ENCODE measurements at places on chromosomes 4 and X.

DNA sequence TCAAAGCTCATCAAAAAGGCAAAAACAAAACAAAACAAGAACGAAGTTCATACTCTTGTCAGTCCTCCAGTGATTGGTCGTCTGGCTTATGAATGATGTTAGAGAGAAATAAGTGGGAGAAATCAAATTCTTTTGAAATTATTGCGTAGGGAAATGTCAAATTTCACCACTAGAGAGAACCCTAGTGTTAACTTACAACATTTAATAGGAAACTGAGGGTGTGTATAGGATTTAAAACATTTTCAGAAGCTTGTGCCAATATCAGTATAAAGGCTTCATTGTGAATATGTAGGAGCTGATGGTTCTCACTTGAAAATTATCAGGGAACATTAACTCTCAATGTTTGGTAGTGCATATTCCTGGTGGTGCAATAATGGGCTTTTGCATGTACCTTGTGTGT is 17.4 kb downstream of the ADH6 start:
- DNase-seq = no peak

DNA sequence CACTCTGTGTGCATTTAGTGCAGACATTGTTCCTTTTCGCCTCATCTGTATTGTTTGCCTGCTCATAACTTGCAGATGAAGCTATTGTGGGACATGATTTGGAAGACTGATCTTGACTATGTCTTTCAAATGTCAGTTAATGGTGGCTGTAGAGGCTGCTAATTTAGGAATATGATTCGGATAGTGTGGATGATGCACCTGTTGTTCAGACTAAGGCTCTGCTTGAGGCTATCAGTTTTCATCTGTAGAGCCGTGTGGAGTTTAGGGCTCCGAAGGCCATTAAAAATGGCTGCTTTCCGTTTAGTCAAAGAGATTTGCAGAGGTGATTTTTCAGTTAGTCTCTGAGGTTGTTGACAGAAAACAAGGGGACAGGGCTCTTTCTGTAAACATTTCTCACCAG is 102.0 kb downstream of the GBA3 start:
- DNase-seq = no peak

GRCh38 chr4:66273110-66273509 is 602.8 kb upstream of the EPHA5 start:
- peak; percentile 74 for DNase-seq

- no peak for DNase-seq
These were observed 27.6 kb upstream of the C1QTNF7 start for GRCh38 chr4:15400226-15400625.

GRCh38 chr4:150229520-150229919 is 151.3 kb downstream of the DCLK2 start:
- no peak for DNase-seq

DNA sequence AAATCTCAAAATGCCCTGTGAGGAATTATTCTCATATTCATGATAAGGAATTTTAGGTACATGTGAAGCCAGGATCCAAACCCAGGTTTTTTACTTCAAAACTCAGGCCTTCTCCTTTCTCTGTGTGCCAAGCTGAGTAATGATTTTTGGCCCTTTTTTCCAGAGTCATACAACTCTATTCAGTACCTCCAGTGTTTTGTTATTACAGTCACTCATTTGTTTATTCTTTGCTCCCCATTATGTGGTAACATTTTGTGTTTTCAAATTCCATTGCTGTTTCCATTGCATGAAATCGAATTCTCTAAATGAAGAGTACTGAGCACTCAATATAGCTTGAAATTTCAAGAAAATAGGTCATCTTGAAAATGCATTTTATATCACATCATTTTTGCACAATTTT is 315.4 kb downstream of the NR3C2 start:
- no peak for DNase-seq

DNA sequence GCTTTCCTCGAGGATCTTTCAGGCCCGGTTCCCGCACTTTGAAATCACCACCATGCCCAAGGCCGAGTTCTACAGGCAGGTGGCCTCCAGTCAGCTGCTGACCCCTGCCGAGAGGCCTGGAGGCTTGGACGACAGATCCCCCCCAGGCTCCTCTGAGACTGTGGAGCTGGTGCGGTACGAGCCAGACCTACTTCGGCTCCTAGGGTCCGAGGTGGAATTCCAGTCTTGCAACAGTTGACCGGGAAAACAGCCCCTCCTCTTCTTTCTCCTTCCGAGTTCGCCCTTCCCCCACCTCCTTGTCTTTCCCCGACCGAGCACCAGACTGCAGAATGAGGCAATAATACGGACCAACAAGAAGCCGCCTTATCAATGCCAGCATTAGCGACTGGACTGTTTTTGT is 54.4 kb downstream of the ELF4 start:
- DNase-seq = no peak

- no peak for DNase-seq
These were observed 504 bp downstream of the PRRG3 start for GRCh38 chrX:151695583-151696340.

DNA sequence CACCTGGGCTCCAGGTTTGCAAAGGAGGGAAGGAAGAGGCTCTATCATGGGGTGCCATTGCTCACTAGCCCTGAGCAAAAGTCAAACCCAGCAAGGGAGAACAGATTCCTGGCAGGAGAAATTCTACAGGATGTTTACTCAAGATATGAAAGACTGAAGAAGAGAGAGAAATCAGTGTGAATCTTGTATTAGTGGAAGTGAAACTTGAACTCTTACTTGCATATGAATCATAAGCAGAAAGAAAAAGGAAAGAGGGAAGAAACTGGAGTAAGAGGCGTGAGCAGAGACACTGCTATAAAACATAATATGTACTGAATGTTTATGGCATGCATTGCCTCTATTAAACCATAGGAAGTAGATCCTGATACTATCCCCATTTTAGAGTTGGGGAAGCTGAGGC is 60.9 kb downstream of the C4orf46 start:
- DNase-seq = no peak

DNA sequence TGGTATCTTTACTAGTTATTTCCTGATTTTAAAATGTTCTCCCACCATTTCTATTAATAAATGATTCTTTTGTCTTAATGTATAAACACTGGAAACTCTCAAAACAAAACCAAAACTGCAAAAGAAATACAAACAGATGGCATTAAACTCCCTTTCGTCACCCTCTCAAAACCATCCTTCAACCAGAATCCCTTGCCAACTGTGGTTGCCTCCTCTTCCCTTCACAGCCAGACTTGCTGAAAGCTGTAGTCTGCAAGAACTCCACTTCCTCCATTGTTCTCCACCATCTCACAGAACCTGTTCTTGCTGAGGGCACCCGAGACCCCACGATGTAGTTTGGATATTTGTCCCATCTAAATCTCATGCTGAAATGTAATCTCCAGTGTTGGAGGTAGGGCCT is 96.5 kb downstream of the WWC2 start:
- DNase-seq = no peak

GRCh38 chr4:72076562-72076961 is 44.8 kb downstream of the NPFFR2 start:
- DNase-seq = no peak

DNA sequence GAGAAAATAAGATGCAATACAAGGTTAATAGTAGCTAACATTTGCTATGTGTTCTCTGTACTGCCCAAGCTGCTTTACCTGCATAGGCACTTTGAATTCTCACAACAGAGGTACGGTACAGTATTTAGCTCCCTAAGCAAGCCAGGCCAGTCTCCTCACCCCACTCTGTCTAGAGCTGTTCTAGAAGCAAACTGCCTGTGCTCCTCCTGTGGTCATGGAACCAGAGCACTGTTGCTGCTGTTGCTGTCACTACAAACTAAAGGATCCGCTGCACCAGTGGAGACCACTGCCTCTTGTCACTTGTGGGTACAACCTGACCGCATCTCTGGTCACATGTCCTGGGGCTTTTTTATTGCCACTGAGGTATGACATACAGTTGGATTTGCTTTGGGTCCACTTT is 19.6 kb downstream of the ZNF330 start:
- no peak for DNase-seq

GRCh38 chr4:41870035-41870434 is 65.2 kb upstream of the TMEM33 start:
- no peak for DNase-seq

DNA sequence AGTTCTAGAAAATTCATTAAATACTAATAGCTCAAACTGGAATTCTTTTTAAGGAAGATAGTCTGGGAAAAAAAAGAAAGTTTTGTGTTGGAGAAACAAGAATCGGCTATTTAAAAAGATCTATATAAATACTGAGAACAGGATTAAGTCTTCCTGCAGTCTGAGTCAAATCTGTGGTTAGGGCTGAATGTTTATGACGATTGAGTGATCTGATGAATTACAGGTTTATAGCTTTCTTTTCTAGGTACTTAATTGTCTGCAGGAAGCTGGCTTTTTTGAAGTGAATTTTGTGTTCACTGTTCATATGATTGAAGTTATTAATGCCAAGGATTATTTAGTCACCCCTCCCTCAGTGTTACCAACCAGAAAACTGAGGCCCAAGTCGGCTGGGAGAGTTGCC is 42.2 kb downstream of the TLL1 start:
- DNase-seq = no peak

GRCh38 chr4:143183513-143184216 is 1.1 kb upstream of the USP38 start:
- no peak for DNase-seq

DNA sequence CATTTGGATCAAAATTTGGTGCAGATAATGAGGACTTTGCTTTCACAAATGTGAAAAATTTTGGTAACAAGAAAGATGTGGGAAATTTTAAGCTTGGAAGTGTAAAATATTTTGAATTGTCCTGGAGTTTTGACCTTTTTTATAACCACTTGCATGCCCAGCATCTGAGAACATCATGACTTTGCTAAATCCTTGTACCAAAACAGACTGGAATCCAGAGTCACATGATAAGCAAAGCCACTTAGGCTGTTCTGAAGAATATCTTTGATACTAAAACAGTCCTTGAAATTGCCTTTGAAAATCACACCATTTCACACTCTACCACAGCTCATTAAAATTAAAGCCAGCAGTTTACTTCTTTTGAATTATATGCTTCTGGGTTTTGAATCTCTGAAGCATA is 2.5 kb upstream of the PPM1K start:
- no peak for DNase-seq

DNA sequence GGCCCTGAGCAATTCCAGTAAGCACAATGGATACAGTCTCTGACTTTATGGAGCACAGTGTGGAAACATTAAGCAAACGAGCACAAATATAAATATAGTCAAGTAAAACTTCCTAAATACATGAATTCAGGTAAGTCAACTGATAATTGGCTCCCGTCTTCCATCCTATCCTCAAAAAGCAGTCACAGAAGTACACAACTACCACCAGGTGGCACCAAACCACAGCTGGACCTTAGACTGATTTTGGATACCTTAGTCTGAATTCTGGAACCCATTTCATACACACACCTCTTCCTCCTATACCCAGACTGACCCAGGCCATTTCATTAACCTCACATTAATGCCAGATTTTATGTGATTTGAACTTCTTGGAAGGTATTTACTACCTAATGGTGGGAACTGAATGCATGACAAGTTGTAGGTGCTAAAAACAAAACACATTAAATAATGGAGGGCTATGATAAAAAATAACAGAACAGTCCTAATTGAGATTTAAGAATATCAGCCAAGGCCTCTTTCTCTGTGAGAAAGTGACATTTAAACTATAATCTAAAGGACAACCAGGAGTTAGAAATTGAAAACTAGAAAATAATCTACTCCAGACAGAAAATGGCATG is 77.5 kb downstream of the ELF2 start:
- peak; percentile 19 for DNase-seq

GRCh38 chr4:185682236-185682635 is 129.8 kb downstream of the SORBS2 start:
- DNase-seq = no peak

DNA sequence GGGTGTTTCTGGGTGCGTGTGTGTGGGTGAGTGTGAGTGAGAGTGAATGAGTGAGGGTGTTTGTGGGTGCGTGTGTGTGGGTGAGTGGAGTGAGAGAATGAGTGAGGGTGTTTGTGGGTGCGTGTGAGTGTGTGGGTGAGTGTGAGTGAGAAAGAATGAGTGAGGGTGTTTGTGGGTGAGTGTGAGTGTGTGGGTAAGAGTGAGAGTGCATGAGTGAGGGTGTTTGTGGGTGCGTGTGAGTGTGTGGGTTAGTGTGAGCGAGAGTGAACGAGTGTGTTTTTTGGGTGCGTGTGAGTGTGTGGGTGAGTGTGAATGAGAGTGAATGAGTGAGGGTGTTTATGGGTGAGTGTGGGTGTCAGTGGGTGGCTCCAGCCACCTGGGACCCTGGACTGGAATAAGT is 1676.1 kb upstream of the TENM3 start:
- no peak for DNase-seq

DNA sequence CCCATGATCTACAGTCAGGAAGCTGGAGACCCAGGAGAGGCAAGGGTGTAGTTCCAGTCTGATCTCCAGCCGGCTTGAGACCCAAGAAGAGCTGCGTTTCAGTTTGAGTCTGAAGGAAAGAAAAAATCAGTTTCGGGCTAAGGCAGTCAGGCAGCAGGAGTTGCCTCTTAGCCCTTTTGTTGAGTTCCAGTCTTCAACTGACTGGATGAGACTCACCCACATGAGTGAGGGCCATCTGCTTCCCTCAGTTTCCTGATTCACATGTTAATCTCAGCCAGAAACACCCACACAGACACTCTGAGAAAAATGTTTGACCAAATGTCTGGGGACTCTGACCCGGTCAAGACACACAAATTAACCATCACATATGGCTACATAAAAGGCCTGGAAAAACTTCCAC is 73.6 kb upstream of the ELOVL6 start:
- DNase-seq = no peak

DNA sequence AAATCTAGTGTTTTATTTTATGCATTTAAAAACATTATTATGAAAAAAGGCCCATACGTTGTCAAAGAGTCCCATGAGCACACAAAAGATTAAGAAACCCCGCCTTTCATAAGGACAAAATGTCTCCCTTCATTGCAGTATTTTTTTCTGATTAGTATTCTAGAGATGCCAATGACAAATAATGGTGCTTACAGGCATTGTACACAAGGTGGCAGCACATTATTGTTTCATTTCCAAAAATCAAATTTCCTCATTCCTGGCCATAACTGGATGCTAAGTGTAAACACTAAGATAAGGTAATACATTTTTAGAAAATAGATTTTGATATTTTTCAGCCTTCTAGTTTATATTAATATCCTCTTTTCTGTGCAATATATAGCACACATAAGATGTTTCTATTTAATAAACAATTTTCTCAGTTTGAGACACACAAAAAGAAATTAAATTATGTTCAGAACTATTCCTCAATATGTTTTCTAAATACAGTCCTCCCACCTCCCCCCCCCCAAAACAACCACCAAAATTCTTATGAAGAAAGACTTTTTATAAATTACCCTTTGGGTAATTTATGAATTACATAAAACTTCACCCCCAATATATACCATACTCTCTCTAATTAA is 47.7 kb downstream of the TIGD2 start:
- no peak for DNase-seq

GRCh38 chrX:78452356-78452755 is 124.9 kb upstream of the CYSLTR1 start:
- no peak for DNase-seq

- no peak for DNase-seq
These were observed 19.4 kb upstream of the KLHL8 start for GRCh38 chr4:87239821-87240220.

- DNase-seq = no peak
These were observed 156.1 kb downstream of the ZNF330 start for GRCh38 chr4:141376769-141377168.

- DNase-seq = no peak
These were observed 229.0 kb downstream of the ANK2 start for GRCh38 chr4:113278324-113278934.

- no peak for DNase-seq
These were observed 113.3 kb upstream of the SHISA3 start for GRCh38 chr4:42284030-42284429.

GRCh38 chr4:137651128-137651527 is 118.8 kb upstream of the PCDH18 start:
- no peak for DNase-seq

- DNase-seq = no peak
These were observed 808 bp downstream of the PRDM5 start for GRCh38 chr4:120921456-120922380.
